Peyer's patch (tissue), 4 donors: ENCODE measurements at places on chromosomes 7 and 10.

- DNase-seq = no peak
Observed at GRCh38 chr10:132565516-132566209, 28.1 kb downstream of the INPP5A start.

DNA sequence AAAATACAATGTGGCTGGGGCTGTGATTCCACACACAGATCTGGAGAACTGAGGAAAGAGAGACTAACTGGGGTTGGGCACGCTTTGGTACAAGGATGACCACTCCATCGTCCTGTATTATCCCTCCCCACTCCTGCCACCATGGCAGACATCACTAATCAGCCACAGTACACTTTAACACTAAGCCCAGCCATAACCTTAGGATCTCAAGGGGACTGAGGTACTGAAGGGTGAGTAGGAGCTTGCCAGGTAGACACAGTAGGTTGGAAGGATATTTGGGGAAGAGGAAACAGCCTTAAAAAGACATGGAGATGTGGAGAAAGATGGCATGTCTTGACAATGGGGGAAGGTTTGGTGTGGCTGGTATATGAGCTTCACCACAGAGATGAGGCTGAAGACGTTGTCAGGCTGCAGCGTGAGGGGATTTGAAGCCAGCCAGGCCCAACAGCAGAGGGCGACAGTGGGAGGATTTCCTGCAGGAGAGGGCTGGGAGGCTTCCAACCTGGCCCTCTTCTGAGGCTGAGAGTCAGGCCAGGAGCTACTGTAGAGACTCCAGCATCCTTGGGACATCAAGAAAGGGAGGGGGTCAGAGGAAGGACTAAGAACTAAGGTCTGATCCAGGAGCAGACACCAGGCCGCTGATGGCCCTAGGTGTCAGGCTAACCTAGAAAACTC lies 58.6 kb upstream of the COL13A1 start:
- DNase-seq = no peak

DNA sequence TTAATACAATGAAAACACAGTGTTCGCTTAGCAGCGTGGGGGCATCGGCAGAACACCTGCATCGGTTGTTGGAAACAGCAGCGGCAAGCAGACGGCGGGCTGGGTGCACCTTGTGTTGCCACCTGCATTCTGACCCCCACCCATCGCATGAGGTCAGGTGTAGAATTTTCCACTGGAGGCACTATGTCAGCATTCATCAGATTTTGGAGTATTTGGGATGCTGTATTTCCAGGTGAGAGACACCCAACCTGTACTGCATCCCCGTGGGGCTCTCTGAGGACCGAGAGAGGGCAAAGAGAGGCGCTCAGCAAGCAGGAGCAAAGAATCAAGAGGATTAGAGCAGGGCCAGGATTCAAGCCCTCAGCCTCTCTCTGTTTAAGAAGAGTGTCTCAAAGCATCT lies 116.4 kb upstream of the MGMT start:
- no peak for DNase-seq

- no peak for DNase-seq
Observed at GRCh38 chr7:46291601-46292150, 370.6 kb upstream of the IGFBP3 start.

DNA sequence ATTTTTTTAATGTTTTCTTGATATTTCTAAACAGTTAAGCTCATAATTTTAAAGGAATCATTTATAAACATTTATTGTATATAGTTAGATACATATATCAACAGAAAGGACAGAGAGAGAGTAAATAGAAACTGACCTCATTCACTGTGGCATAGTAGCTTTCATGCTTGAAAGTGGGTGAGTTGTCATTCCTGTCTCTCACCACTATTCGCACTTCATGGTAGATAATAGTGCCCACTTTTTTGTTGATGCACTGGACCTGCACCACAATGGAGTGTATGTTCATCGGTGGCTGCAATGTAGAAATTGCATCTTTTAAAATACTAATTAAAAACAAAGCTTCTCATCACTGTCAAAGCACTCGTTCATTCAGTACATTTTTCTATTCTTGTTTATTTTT lies 432.0 kb downstream of the PCDH15 start:
- no peak for DNase-seq

GRCh38 chr7:112257073-112257472 lies 50.6 kb downstream of the ZNF277 start:
- no peak for DNase-seq

GRCh38 chr7:338295-339061 lies 48.5 kb downstream of the FOXL3 start:
- DNase-seq = no peak

DNA sequence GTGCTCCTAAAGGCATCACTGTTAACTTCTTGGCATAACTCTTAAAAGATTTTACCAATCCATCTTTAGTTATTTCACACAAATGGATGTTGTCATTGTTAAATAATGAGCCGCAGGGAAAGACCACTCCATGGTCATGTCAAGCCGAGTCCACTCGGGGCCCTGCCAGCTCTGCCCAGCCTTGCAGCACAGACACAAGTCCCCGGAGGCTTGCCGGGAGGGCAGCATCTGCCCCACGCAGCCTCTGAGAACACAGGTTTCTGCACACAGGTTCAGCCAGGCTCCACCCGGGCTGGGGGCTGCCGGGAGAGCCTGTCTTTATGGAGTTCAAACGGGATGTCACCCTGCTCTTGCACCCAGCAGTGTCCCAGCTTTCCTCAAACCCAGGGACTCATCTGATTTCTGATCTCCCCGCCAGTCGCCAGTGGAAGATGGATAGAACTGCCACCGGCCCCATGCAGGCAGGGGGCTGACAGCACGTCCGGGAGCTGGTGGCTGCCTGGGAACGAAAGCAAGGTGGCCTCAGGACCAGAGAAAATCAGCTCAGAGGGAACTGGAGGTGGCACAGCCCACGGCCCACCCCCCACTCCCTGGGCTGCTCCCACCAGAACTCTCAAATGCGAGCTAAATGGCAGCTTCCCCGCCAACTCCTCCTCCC lies 156.2 kb downstream of the TCERG1L start:
- peak; percentile 18 for DNase-seq

GRCh38 chr7:1925349-1925748 lies 255.3 kb downstream of the ELFN1 start:
- no peak for DNase-seq

DNA sequence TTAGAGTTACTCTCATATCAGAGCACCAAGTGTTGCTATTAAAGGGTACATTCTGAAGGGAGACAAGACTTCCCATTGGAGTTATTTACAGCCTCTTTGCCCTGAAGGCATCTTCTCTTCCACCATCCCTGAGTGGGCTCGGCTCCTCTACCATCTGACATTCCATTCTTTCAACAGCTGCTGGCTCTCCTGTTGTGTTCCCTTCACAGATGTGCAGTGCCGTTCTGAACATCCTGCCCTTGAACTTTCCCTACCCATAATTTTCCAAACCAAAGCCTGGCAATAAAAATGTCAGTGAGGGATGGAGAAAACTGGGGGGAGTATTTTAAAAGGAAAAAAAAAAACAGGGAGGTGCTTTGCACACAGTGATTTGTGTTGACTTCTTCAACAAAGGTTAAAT lies 392.9 kb downstream of the KCNMA1 start:
- no peak for DNase-seq

GRCh38 chr10:49817845-49818244 lies 55.7 kb upstream of the OGDHL start:
- DNase-seq = no peak

DNA sequence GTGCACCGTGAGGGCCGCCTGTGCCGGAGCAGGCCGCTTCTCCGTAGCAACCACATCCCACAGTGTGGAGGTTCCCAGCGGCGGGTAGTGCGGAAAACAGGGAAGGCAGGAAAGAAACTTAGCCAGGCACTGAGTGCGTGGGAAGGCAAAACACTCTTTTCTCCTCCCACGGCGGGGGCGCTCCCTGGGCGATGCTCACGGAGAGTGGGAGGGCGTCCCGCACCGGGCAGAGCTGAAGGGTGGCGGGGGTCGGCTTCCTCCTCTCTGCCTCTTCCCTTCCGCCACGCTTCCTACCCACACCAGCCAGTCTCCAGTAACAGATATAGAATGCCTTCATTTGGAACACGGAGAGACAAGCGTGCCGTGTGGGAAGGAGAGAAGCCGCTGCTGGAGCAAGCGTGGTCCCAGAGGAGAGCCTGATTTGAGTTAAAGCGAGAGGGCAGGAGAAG lies 252.5 kb downstream of the PAXIP1 start:
- DNase-seq = no peak

GRCh38 chr10:69792341-69792740 lies 9.4 kb upstream of the COL13A1 start:
- no peak for DNase-seq

DNA sequence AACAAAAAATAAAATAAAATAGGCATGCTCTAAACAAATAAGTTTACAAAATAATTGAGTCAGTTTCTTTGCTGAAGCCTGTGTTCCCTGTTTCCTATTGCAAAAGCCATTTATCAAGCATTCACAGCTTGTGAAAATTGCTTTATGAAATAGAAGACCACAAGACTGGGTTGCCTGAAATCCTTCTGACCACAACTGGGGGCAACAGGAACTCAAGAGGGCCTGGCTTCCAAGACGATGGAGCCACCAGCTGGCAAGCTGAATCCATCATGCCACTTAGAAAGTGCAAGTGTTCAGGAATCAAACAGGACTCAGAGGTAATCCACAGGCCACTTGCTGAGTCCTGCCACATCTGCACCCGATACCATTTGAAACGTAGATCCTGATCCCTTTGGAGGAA lies 752 bp upstream of the ABCA13 start:
- DNase-seq = no peak

DNA sequence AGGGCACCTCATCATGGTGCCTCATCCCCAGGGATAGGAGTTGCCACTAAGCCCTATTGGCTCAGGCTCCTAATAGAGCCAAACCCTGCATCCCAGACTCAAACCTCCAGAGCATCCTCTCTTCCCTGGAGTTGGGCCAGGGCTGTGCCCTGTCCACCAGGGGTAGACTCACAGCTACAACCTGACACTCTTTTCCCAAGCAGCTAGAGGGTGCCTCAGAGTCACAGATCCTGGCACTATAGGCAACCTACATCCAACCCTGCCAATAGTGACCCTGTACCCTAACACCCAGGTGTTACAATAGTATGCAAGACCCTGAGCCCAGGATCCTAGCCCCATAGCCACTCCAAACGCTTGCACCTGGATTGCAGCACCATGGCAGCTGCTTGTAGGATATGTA lies 64.0 kb upstream of the PLA2G12B start:
- no peak for DNase-seq

- DNase-seq = no peak
Observed at GRCh38 chr10:103649654-103650423, 156.3 kb downstream of the NEURL1 start.

- DNase-seq = no peak
Observed at GRCh38 chr10:106874604-106874889, 290.0 kb downstream of the SORCS1 start.

- no peak for DNase-seq
Observed at GRCh38 chr7:148260599-148260998, 330.0 kb upstream of the C7orf33 start.

DNA sequence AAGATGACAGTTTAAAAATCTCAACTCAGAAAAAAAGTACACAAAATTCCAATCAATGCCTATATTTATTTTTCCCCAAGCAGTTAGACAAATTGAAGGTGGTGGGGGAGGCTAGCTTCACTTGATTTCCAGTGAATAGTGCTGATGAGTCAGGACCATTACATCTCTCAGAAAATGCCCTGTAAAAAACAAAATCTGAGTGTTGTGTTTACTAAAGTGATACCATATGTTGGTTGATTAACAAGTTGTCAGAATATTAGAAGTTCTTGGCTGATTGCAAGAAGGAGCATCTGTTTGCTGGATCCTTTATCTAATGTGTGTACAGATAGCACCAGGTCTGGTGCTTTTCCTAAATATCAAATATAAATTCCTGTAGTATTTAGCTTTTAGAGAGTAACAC lies 31.3 kb upstream of the KIAA1217 start:
- DNase-seq = no peak

DNA sequence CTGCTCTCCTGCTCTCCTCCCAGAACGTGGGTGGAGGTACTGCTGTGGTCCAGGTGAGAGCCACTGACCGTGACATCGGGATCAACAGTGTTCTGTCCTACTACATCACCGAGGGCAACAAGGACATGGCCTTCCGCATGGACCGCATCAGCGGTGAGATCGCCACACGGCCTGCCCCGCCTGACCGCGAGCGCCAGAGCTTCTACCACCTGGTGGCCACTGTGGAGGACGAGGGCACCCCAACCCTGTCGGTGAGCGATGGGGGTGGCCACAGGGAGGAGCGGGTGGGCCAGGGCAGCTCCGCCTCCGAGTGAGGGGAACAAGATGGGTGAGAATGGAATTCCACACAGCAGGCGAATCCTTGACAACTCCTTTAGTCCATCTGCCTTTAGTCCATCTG lies 22.1 kb upstream of the C10orf105 start:
- DNase-seq = no peak

DNA sequence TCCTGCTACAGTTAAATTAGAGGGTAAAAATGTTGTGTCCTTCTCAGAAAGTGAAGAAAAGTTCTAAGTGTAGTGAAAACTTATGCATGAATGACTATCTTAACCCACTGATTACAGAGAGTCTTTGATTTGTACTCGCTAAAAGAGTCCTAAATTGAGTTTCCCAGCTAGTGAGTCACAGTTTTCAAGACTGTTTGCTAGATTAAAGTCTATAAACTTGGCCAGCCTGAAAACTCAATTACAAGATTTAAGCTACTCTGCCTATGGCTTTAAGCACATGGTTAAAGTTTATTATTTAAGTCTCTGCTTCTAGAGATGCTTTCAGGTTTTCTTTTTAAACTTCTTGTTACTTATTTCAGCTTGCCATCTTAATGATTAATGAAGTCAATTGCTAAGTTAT lies 44.4 kb downstream of the MRPS24 start:
- DNase-seq = no peak

- DNase-seq = peak; percentile 40
Observed at GRCh38 chr7:20172736-20173334, 44.3 kb downstream of the MACC1 start.

GRCh38 chr10:36175954-36176353 lies 533.9 kb upstream of the FZD8 start:
- DNase-seq = no peak

DNA sequence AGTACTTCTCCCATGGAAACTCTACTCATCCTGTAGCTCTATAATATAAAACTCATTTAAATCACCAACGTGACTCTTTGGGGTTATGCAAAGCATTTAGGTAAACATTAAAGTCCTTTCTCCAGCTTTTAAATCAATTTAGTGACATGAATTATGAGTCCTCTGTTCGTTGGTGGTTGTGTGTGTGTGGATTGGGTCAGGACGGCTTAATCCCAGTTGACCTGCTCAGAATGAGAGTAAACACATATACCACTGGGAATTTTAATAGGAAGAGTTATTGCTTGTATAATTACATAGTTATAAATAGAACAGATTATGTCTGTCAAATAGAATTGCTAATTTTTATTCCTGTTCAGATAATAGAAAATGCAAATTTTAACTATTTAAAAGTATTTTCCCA lies 30.7 kb upstream of the ADCY1 start:
- no peak for DNase-seq

- DNase-seq = no peak
Observed at GRCh38 chr10:19817231-19817933, 1.1 kb downstream of the PLXDC2 start.

DNA sequence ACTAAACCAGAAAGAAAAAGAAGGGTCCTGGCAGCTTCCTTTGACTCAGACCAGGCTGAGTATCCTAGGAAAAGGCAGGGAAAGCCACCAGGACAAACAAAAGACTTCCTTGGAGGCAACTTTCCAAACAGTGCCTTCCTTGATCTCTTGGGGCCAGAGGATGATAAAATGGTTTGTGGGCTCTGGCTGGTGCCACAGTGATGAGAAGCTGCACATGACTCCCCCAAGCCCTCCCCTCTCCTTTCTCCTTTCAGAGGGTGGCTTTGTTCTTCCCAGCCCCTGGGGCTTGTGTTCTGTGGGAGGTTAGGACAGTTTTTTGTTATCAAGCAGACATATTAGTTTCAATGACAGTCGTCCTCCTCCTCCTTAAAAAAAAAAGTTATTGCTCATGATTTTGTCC lies 183.2 kb downstream of the SEM1 start:
- DNase-seq = no peak
